ENCODE measurements at places on chromosomes 6 and 20.

GRCh38 chr6:108068618-108069017, 5.9 kb downstream of the OSTM1 start:
- DNase-seq = no peak

- DNase-seq = no peak
These were observed 40.8 kb upstream of the MAN1A1 start for GRCh38 chr6:119390247-119390793.

- no peak for DNase-seq
These were observed 7.5 kb downstream of the ATG5 start for GRCh38 chr6:106318061-106318460.

GRCh38 chr20:42093041-42093440, 474.9 kb upstream of the CHD6 start:
- DNase-seq = no peak

DNA sequence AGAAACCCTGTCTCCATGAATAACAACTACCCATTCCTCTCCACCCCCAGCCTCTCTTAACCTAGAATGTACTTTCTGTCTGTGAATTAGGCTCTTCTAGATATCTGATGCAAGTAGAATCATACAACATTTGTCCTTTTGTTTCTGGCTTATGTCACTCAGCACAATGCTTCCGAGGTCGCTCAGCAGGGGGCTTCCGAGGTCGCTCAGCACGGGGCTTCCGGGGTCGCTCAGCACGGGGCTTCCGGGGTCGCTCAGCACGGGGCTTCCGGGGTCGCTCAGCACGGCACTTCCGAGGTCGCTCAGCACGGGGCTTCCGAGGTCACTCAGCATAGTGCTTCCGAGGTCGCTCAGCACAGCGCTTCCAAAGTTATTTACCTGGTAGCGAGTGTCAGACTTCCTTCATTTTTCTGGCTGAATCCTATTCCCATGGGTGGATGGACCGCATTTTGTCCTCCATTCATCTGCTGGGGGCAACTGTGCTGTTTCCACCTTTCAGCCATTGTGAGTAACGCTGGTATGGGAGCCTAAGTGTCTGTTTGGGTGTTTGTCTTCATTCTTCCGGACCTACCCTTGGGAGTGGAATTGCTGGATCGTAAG, 31.0 kb upstream of the BHLHE23 start:
- DNase-seq = no peak

DNA sequence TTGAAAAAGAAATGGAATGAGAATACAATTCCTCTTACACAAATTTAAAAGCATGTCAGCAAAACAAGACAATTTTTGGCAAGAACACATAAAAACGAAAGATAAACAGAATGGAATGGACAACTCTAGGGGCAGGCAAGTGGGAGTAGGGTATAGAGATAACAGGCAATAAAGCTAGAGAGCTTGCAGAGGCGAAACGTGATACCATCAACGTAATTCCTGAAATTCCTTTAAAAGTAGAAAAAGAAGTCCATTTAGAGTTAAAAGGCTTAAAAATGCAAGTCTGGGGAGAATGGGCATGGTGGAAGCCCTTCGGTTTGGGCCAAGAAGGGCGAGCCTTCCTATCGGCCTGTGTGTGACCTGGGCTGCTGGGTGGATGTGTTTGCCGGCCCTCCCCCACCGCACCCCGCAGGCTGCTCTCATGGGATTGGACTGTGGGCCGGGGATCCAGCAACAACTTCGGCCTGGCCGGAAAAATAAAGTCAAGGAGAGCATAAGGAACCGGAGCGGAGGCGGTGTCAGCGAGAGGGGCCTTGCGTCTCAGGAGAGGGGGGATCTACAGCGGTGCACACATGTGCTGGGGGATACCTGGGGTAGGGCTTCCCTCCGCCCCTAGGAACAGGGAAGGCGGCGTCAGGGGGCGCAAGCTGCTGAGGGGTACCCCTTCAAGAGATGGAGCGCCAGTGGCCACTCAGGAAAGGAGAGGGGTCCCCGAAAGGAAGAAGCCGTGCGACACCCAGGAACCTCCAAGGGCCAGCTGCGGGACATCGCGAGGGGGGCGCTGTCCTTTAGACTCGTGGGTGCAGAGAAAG, 4.1 kb downstream of the TMEM239 start:
- no peak for DNase-seq

DNA sequence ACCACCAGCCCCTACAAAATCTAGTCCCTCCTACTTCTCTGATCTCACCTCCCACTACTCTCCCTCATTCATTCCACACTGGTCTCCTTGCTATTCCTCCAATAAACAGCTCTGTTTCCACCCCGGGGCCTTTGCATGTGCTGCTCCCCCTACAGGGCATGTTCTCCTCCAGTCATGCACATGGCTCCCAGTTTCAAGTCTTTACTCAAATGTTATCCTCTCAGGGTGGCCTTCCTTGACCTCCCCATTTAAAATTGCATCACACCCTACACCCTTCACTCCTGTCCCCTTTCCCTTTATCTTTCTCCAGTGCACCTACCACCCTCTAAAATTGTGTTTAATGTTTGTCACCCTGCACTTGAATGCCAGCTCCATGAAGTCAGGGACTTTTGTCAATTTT, 174.5 kb downstream of the MRPL14 start:
- DNase-seq = no peak

DNA sequence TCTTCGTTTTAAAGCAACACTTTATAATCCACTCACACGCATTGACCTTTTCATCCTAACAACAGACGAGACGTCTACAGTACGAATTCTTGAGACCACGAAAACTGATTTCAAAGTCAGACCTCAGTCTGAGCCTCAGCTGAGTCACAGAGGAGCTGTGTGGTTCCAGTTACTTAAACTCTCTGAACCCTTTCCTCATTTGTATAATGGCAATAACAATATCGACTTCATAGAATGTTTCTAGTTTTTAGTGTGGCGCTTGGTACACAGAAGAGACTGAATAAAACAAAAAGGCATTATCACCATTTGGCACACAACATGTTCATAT, 236.9 kb downstream of the ATXN1 start:
- DNase-seq = no peak

- DNase-seq = no peak
These were observed 42.4 kb upstream of the EYA4 start for GRCh38 chr6:133198725-133199124.

GRCh38 chr6:121653624-121654008, 218.2 kb downstream of the GJA1 start:
- DNase-seq = no peak

DNA sequence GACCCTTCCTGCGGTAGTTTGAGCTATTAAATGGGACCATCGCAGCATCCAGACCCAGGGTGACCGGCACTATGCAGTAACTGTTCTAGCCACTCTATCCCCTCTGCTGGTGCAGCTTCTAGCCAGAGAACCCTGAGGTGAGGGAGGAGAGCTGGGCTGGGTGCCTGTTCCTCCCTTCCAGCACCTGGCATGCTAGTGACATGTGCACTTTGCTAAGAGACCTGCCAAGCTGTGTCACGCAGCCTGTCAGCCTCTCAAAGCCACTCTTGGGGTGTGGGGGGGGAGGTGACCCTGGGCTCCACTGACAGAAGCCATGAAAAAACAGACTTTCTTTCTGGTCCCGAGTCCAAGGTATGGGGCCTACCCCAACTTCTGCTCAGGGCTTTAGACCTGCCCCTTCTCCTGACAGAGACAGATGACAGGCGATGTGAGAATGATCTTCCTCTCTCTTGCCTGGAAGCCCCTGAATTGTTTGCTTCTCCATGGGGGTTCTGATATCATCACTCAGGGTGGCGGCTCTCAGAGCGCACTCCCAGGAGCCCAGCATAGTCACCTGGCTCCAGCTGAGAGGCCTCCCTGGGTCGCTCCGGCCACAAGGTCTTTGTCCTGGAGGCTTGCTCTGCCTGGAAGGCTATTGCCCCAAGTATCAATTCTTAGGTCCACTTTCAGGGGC, 47.2 kb upstream of the MLN start:
- no peak for DNase-seq

GRCh38 chr6:79028641-79029314, 49.3 kb downstream of the PHIP start:
- no peak for DNase-seq

DNA sequence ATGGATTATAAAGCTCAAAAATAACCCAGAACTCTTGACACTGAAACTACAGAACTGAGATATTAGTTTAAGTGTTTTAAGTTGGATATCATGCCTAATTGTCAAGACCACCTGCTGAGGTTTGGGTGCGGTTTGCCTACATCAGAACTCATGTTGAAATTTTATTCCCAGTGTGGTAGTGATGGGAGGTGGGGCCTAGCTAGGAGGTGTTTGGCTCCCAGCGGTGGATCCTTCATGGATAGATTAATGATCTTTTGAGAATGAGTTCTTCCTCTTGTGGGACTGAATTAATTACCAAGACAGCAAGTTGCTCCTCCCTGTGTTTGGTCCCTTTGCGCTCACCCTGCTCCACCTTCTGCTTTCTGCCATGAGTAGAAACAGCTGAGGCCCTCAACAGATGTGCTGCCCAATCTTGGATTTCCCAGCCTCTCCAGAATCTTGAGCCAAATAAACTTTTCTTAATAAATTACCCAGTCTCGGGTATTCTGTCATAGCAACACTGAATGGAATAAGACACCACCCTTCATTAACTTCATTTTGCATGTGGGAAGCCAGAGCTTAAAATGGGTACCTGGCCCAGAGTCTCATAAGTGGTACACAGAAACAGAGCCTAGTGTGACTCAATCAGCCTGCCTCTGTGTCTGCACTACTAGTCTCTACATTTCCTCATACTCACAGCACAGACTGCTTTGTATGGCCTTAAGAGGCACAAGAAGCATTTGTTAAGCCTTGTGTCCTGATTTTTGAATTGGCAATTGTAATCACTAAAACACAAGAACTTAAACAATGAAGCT, 158.4 kb downstream of the IBTK start:
- no peak for DNase-seq

DNA sequence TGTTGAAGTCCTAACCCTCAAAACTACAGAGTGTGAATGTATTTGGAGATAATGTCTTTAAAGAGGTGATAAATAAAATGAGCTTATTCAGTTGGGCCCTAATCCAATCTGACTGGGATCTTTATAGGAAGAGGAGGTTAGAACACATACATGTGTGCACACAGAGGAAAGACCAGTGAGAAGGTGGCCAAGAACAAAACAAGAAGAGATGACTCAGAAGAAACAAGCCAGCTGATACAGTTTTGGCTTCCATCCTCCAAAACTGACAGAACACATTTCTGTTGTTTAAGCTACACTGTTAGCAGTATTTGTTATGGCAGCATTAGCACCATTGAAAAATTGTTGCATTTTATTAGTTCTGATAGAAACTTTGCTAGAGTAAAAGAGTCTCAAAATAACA, 609.3 kb upstream of the IMPG1 start:
- DNase-seq = no peak

DNA sequence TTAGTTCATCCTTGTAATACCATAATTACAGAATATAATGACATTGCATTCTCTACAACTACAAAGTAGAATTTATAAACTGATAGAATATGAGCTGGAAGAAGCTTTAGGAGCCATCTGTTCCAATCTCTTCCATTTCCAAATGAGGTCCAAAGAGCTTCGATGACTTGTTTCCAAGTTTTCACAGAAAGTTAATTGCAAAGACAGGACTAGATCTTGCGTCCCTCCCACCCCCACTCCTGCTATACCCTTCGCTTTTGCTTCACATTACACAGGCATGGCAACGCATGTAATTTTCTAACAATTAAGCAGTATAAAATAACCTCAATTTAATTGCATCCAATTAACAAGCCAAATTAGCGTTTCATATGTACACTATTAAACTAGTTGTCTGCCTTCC, 7.0 kb downstream of the HIVEP2 start:
- DNase-seq = no peak

- no peak for DNase-seq
These were observed 71.5 kb downstream of the BMP6 start for GRCh38 chr6:7797386-7797785.

GRCh38 chr20:7765221-7765620, 175.0 kb downstream of the HAO1 start:
- no peak for DNase-seq

DNA sequence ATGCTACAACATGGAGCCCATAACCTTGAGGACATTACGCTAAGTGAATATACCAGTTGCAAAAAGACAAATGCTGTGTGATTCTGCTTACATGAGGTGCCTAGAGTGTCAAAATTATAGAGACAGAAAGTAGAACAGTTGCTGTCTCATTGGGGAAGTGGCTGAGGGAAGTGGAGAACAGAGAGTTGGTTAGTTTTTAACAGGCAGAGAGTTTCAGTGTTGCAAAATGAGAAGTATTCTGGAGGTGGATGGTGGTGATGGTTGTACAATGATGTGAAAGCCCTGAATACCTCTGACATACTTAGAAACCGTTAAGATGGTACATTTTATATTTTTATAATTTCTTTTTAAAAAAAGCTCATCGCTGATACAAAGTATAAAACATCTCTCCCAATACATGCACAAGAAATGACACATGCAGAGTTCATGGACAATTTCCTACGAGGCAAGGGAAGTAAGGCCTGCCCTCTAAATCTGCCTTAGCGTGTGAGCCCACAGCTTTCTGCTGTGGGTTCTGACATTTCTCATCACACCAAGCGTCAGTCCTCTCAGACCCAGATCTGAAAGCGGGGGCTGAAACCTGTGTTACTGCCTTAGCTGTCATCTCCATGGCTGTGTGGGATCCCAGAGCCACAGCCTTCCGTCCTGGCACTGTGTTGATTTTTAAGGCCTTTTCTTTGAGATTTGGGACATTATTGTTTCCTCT, 126.0 kb downstream of the RNASET2 start:
- DNase-seq = no peak

DNA sequence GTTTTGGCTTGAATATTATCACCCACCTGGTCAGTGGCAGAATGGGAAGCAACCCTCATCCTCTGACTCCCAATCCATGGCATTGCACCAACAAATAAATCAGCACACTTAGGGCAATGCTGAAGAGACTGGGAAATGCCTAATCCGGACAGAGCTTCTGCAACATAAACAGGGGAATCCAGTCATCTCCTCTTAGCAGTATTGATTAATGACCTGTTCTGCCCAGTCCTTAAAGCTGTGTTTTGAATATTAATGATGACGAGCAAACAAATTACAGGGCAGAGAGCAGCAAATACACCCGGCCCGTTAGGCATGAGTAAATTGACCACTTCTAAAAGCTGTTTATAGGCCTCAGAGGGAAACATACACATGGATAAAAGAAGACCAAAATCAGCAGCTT, 77.0 kb upstream of the B3GAT2 start:
- DNase-seq = no peak

DNA sequence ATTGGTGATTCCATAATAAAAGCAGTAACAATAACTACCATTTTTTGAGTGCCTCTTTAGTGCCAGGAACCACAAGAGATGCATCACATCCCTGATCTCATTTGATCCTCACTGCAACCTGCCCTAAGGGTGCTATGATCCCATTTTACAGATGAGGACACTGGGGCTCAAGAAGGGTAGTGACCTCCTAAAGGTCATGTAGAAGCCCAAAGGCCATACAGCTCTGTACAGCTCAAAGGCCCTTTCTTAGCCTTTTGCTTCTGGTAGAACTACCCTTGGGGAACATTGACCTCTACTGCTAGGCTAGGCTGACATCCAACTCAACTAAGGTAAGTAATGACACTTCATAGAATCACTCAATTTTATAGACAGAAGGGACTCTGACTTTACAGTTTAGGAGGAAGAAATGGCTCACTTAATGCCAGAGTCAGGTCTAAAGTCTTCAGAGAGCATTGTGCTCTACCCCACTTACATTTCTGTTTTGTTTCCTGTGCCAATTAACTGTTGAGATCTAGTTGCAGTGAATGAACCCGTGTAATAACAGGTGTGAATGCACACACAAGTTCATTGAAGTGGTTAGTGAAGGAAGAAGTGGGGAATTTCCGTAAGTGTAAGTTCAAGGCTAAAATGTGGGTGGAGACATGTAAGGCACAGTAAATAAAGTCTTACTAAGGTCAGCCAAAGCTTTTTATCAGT, 10.7 kb downstream of the SLC9A8 start:
- no peak for DNase-seq
